ENCODE measurements at places on chromosomes 7 and 10.

DNA sequence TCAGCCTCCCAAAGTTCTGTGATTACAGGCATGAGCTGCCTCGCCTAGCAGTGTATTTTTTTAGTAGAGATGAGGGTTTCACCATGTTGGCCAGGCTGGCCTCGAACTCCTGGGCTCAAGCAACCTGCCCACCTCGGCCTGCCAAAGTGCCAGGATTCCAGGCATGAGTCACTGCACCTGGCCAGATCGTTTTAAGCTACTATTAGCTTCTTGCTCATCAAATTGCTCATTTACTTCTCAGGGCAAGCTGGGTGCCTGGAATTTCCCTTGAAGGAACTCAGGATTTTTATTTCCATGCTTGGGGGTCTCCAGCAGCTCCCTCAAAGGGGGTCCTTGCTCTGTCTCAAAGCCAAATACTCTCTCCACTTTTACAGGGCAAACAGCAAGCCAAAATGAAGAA lies 798.0 kb upstream of the AUTS2 start:
- no peak for DNase-seq

GRCh38 chr10:5887641-5888040 lies 2.1 kb downstream of the ANKRD16 start:
- DNase-seq: no peak

- no peak for DNase-seq
These were observed 709 bp downstream of the GPAM start for GRCh38 chr10:112182784-112183328.

DNA sequence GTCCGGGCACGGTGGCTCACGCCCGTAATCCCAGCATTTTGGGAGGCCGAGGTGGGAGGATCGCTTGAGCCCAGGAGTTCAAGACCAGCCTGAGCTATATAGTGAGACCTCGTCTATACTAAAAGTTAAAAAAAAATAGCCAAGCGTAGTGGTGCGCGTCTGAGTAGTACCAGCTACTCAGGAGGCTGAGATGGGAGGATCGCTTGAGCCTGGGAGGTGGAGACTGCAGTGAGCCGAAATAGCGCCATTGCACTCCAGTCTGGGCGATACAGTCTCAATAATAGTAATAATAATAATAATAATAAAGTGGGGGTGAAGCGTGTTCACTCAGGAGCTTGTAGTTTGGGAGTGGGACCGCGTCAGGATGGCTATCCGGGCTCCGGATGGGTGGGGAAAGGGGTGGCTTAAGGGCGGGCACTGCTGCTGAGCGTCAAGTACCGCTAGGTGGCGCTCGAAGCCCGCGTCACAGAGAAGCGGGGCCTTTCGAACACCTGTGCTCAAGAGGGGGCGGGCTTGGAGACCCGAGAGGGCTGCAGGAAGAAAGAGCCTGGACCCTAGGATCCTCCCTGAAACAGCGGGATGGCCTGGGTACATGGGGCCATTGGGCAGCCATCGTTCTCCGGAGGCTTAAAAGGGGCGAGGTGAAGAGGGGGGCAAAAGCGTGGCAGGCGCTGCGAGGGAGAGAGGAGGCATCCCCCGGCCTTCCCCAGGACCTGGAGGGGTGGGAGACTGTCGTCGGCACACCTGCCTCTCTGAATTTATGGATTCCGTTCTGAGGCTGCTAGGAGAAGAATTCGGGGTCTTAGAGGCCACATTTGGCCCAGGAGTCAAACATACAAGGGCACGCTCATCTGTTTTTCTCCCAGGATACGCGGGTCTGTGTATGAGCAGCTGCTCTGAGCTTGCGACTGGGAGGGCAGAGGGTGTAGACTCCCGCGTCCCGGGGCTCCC lies 14.5 kb downstream of the LBX1 start:
- DNase-seq: peak; percentile 74

GRCh38 chr7:33671531-33672262 lies 233.6 kb upstream of the BMPER start:
- DNase-seq: no peak

- DNase-seq: no peak
These were observed 266.9 kb downstream of the RPS24 start for GRCh38 chr10:78300526-78300925.

DNA sequence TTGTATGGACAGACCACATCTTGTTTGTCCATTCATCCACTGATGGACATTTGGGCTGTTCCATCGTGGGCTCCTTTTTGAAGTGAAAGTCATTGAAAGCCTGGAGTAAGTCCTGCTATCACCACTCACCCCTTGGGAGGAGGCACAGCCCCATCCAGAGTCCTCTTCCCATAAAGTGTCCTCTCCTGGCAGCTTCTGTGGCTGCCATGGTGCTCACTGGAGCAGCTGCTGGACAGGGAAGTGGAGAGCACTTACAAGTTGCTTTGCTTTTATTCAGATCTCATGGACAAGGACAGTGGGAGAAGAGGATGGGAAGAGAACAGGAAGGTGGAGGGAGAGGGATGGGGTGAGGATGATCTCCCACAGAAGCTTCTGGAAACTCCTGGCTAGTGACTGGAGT lies 18.5 kb upstream of the EIF5AL1 start:
- no peak for DNase-seq

DNA sequence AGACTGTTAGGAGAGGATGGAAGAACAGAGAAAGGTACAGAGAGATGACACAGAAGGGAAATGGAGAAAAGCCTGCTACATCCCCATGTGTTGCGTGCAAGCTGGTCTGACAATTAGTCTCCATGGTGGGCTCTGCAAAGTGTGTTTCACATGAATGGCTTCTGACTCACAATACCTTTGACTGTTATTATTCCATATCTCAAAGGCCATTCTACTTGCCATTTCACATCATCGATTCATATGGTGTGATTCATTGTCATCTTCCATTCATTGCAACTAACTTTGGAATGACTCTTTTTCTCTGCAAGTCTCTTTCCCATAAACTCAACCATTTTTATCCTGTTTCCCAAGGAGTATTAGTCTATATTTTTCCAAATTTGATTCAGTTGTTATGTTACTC lies 208.9 kb upstream of the INHBA start:
- no peak for DNase-seq

DNA sequence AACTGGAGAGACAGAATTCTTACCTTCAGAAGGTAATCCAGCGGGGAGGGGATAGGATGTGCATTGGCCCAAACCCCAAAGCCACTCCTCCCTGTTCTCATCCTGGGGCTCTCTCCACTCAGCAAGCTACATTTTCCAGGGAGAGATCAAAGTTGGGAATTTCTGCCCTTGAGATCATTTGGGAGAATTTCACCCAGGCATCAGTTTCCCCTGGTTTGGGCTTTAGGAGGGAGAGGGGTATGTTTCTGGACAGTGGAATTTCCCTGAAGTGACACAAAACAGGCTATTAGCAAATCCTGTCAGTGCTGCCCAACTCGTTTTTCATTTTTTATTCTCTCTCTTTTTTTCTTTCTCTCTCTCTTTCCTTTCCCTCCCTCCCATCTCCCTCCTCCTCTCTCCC lies 35.7 kb downstream of the CYP17A1 start:
- no peak for DNase-seq

- DNase-seq: no peak
These were observed 22.8 kb upstream of the PRKAG2 start for GRCh38 chr7:151899513-151900360.

DNA sequence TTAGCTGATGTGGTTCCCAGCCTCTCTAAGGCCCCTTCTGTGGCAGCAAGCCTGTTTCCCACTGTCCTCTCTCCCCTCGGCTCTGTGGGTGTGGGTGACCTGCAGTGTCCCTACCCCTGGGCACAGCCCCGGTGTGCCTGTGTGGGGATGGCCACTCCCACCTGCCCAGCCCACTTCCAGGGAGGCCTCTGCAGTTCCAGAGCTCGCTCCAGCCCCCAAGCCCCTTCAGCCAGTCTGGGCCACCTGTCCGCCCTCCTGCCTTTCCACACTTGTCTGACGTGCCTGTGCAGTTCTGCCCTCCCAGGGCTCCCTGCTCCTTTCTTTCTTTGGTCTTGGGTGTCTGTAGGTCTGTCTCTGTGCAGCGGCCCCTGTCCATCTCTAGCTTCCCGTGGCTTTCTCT lies 127.0 kb upstream of the PPIF start:
- no peak for DNase-seq

GRCh38 chr10:91564508-91564907 lies 68.4 kb downstream of the PPP1R3C start:
- no peak for DNase-seq

- DNase-seq: peak; percentile 68
These were observed 32.7 kb downstream of the CALML5 start for GRCh38 chr10:5466451-5467206.

DNA sequence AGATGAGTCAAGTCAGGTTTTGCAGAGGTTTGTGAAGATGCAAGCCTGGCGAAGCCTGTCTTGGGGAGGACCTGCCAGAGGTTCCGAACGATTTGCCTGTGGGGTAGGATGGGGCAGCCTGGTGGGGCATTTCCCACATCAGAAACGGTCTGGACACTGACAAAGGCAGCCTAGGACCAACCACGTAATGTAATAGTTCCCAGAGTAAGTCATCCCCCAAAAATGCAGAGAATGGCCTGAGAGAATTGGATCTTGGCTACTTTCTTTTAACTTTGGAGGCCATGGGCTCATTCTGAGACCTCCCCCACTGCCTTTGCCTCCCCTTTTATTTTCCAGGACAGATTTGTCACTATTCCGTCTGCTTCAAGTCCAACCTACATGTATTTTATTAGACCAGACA lies 168.9 kb upstream of the SH2B2 start:
- DNase-seq: no peak

GRCh38 chr10:52030051-52030790 lies 283.9 kb upstream of the DKK1 start:
- DNase-seq: no peak

- DNase-seq: no peak
These were observed 134.6 kb upstream of the ITGB1 start for GRCh38 chr10:33092596-33092995.

DNA sequence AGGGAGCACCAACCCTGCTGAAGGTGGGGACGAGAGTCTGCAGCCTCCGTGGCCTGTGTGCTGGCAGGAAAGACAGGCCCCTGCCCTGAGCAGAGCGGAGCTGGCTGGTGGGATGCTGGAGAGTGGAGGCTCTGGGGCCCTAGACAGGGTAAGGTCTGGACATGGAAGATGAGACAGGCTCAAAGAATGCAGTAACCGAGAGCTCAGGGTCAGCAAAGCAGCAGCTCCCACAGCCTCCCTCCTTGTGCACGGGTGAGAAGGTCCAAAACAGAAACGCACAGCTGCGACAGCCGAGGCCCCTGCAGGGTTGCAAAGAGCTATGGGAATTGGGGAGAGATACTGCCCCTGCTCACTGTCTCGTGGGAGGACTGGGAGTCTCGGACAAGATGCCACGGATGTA lies 80.5 kb downstream of the TNS3 start:
- DNase-seq: no peak

DNA sequence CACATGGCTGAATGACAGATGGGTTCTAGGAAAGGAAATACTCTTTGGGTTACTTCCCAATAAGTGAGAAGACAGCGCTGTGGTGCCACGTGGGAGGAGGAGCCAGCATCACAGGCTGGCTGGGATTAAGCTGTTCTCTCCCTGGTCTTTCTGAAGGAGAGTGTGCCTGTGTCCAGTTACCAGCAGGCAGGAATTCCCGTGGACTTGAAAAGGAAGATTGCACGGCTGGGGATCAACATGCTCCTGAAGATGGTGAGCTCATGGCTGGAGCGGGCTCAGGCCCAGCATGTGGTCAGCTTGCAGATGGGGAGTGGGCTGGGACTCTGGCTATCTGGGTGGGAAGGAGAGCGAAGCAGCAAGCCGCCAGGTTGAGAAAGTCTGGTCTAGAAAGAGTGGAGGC lies 8.1 kb downstream of the ADCK2 start:
- no peak for DNase-seq

DNA sequence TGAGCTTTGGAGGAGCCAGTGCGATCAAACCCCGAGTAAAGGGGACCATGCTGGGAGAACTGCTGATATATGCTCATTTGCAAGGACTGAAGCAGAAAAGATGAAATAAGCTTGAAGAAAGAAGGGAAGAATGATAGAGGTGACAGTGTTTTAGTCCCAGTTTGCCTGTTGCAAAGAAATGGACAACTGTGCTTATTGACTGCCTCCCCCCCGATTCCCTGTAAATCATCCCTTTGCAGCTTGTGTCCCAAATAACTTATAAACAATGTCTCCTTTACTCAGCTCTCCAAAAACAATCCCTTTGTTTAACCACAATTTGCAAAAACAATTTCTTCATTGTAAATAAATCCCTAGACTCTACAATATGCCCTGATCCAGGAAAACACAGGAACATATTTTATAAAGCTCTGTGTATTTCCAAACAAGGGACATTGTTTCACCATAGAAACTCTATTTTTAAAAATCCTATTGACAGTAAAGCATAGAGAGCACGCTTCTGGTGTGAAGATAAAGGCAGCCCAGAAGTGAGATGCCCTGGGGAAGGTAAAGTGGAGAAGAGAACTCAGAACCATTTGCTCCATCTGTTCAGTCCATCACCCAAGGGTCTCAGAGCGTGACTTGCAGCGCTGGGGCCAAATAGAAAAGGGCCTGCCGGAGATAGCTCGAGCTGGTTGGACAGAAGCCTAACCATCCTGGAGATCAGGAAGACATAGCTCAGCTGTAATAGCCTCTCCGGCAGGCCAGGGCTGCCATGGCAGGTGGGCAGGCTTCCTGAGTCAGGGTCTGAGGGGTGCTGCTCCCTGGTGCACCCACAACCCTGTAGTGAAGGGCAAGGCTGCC lies 280.5 kb downstream of the WDR11 start:
- no peak for DNase-seq

DNA sequence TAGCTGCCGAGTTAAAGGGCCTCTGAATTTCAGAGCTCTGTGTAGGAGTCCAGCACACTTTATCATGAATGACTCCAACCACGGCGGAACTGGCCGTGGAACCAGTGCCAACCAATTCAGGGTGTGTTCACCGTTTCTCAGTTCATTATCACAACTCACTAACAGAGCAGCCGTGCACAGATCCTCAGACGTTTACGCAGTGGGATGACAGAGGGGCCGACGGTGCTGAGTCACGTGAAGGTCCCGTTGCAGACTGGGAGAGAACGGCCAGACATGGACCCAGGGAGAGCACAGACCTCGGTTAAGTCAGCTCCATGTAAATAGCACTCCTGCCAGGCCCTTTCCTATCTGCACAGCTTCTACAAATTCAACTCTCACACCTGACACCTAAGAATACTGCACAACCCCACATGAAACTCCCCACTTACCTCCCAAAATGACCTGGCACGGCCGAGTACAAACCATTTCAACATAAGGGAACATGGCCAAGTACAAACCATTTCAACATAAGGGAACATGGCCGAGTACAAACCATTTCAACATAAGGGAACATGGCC lies 95.5 kb downstream of the DIP2C start:
- DNase-seq: no peak

DNA sequence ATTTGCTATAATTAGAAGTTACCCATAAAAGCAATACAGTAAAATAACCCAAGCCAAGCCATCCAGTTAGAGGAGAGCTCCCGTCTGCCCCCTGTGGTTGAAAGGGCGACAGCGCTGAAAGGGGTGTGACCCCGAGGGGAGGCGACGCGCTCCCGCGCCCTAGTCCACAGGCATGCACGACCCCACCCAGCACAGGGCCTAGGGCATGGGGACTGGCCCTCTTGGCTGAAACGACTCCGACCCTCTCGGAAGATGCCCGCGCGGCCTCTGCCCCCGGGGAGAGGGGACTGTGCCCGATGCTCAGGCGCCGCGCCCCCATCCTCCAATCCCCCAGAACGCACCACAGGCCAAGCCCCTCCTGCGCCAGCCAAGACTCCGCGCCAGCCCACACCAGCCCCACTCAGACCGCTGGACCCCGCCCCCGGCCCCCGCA lies 64.0 kb downstream of the CSGALNACT2 start:
- DNase-seq: no peak
